Fibroblast of lung (primary cell): ENCODE measurements at places on chromosomes 5 and 9. TPM values are rescaled to one million over a fixed set of nuclear protein-coding genes. Genes with fewer than 3 reads are reported as not detected.

Gene PCDHB11
- 0.77 and 1.7 TPM in 2 replicates for total RNA-seq

Gene SPINK1
- not detected in 2 replicates for total RNA-seq

Gene FGD3
- total RNA-seq: under 0.01 TPM in 1 of 2 replicates, not detected in the other

Gene TMEM215
- total RNA-seq: not detected in 2 replicates

Gene CCL21
- total RNA-seq: not detected in 2 replicates

Gene ERP44
- 6.9 and 8.6 TPM in 2 replicates for total RNA-seq

DNA sequence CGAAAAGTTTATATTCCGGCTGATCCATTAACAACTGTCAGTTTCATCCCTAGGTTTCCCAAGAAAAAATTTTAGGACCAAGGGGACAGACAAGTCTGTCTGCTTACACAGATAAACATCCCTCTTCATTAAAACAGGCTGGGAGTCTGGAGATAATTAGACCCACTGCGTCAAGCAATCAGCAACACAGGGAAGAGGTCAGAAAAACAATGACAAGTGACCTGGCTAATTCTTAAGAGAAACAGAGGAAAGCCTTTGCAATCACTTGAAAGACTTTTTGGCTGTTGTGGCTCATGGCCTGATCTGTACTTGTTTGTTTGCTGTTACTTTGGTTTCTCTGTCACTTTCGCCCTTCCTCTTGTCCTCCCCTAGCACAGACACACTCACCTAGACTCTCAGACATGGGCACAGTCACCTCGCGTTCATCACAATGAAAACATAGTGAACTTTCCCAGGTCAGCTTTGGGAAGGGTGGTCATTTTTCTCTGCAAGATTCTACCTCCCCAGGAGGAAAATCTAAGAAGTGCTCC is 2.9 kb upstream of the CCDC192 start:
- DNase-seq: no peak

DNA sequence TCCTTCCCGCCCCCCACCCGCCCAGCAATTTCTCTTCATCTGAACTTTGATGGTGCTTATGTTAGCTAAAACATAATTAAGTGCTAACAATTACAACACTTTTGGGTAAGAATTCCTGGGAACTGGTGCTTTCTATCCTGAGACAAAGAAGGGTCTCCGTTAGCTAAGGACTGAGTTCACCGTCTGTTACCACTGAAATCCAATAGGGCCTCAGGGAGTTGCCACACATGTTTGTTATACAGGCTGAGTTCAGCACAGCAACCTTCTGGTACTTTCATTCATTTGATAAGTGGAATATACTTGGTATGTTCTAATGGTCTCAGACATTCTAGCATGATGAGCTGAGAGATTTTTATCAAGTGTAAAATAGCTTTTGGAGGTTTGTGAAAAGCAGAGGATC is 437.9 kb downstream of the EFNA5 start:
- no peak for DNase-seq

DNA sequence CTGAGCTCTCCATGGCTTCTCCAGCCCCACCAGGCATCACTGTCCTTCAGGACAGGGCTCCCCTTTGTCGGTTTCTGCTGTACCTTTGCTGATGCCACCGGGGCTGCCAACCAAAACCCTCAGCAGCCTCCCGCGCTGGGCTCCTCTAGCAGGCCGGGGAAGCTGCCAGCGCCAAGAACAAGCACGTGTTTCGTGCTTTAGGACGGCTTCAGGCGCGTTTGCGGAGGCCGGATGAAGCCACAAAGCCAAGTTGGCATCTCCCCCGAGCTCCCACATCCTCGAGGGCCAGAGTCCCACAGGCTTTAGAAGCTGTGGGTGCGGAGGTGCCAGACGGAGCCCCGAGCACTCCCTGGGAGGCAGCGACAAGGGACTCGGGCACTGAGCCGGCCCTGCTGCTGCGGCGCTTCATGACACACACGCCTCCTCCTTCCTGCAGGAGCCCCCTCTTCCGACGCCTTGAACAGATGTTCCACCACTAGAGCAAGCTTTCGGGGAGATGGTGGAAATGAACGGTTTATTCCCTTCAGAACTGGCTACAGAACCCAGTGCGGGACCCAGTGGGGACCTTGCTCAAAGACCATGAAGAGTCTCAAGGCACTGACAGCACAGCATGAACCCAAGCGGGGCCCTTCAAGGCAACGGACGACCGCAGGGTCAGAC is 36.7 kb downstream of the SARDH start:
- no peak for DNase-seq

- no peak for DNase-seq
Observed at GRCh38 chr9:132244582-132245455, 83.0 kb downstream of the NTNG2 start.

- DNase-seq: no peak
Observed at GRCh38 chr9:128405780-128406171, 14.9 kb upstream of the CERCAM start.

GRCh38 chr5:62214701-62215100 is 91.3 kb upstream of the KIF2A start:
- DNase-seq: no peak

DNA sequence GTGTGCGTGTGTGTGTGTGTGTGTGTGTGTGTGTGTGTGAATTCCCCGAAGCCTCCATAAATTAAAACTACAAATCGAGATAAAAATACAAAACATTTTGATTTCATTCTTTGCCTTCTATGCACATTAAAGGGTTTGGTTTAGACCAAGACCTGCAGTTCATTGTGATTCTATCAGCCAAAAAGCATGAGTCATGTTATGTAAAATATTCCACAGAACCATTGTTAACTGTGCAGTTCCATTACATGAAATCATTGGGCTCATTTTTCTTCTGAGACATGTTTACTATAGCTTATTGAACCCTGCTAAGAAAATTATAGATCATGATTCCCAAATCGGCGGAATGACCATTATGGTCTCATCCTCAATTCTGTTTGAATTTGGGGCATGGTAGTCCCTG is 11.7 kb downstream of the CAVIN4 start:
- DNase-seq: peak; percentile 38

- DNase-seq: no peak
Observed at GRCh38 chr9:73138516-73138915, 13.1 kb upstream of the ANXA1 start.

GRCh38 chr5:96218653-96219052 is 214.4 kb downstream of the PCSK1 start:
- DNase-seq: no peak

DNA sequence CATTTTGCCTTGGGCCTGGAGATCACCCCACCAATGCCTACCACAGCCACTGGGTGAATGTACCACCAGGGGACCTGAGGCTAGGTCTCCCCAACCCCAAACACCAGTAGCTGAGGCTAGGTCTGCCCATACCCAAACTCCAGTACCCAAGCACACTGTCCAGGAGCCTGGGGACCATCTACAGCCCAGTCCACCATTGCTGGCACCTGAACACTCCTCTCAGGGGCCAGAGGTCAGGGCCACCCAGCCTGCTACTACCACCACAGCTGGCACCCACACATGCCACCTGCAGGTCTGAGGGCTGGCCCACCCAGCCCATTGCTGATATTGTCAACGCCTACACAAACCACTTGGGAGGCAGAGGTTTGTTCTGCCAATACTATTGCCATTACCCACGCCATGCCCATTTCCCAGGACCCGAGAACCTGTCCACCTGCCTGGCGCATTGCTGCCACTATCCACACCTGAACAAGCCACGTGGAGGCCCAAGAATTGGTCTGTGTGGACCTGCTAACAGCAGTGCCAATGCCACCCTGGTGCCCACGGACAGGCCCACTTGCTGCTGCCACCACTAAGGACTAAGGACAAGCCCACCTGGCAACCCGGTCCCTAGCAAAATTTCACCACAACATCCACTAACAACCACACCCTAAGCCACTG is 59.2 kb downstream of the ZDHHC21 start:
- no peak for DNase-seq

- DNase-seq: no peak
Observed at GRCh38 chr5:67178085-67178484, 18.5 kb downstream of the CD180 start.

DNA sequence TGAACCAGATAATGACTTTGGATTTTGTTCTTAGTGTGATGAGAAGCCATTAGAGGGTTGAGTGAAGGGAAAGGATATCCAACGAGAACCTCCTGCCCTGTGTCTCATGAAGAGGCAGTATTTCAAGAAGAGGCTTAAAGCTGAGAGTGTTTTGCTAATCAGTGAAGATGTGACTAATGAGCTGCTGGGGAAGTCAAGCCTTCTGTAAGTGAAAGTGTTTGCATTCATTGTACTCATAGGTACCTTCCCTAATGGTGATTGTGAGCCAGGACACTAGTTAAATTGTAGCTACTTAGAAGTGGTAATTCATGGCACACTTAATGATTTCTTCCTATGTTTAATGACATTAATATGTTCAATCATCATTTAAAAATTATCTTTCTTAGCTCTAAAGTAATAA is 23.7 kb downstream of the PIP5K1B start:
- DNase-seq: no peak
